LNCaP clone FGC (cell line): ENCODE measurements at places on chromosomes 11 and 22.

DNA sequence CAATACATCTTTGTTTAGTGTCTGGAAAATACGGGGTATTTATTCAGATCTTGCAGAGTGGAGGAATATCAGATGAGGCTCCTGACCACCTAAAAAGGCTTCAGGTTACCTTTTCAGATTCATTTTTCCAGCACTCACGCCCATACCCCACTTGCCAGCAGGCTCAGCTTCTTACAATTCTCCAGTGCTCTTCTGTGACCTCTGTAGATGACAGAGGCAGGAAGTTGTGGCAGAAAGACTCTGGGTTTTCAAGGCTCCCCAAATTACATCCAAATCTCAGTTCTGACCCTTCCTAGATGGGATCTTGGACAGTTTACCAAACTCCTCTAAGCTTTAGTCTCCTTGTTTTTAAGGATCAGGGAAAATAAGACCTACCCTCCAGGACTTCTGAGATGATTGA, 61.1 kb downstream of the SYTL2 start:
- no peak for DNase-seq

DNA sequence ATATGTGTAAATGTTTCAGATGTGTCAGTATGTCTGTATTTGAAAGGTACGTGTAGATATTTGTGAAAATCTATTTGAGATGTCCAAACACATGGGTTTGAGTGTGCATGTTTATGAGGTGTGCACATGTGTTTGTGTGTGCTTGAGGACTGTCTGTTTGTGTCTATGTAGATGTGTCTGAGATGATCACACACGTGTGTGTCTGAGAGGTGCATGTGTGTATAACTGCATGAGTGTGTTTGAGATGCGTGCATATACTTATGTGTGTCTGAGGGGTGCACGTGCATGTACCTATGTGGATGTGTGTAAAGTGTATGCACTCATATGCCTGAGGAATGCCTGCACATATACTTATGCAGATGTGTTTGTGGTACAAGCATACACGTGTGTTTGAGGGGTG, 584.4 kb downstream of the BUD13 start:
- DNase-seq: no peak

DNA sequence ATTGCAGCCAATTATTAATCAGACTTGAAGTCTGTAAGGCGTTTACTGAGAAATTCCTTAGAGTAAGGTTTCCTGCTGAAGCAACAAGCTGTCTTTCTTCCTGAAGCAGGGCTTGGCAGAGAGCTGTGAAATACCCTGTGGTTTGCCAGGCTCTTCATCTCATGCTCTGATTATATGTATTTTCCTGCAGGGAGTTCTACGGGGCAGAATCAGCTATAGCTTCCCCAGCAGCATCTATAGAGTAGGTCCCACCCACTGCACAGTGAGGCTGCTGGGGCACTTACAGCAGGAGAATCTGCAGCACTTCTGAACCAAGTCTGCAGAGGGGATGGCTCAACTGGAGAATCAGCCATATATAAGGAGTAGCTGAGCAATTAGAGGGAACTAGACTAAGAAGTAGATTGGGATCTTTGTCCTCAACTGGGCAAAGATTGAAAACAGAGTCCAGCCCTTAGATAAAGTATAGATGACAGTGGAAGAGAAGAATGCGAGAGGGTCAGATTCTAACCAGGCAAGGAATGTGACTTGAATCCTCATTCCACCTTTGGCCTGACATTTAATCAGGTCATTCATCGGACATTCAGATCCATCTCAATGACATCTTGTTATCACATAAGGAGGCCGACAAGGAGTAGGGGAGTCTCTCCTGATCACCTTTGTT, 37.6 kb downstream of the CNTF start:
- no peak for DNase-seq

- peak; percentile 49 for DNase-seq
Observed at GRCh38 chr11:118956094-118956846, at the start of gene UPK2. TSS of gene UPK2 (plus strand) at chr11:118956298. CDS start at chr11:118956351, 53 bp downstream.

DNA sequence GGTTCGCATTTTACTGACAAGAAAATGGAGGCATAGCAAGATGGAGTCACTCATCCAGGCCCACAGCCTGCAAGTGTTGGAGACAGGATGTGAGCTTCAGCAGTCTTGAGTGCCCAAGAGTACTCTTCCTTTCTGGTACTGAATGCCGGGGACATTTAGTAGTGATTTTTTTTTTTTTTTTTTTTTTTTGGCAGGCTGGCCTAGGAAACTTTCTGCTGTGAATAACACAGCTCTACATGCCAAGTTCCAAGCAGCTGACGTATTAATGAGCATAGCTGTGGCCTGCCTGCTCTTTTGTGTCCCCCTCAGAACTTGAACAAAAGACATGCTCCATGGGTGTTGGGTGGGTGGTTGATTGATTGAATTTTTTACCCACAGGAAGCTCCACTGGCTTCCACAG, 195.5 kb upstream of the CADM1 start:
- DNase-seq: no peak
